ENCODE measurements at places on chromosomes 3 and 15.

- DNase-seq: no peak
Observed at GRCh38 chr3:126261037-126261436, 80.7 kb upstream of the ALDH1L1 start.

DNA sequence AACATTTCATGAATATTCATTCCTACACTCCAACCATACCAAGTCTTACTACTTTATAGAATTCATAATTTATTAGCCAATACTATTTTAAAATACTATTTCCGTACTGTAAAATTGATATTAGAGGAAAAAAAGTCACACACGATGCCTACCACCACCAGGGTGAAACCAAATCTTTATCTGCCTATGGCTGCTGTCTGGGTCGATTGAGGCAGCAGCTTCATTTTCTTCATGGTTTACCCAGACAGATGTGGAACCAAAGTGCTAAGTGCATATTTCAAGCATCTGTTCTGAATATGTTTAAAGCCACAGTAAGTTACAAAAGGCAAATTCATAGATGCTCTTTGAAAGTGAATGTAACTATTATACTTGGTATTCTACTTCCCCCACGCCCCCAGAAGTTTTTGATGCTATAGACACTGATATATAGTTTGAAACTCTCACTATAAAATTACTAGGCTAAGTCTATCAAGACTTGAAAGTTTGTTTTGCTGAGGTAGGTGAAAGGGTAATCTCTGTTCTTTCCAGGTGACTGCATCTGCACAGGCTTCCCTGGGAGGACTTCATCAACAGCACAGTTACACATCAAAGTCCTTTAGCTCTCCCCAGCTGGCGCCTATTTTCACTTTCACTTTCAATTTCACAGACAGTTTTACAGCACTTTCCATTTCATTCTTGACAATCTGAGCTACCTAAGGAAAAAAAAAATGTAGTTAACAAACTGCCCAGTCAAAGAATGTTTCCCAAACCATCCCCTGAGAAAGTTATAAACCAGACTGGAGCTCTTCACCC is 113.9 kb downstream of the POLQ start:
- peak; percentile 12 for DNase-seq

- no peak for DNase-seq
Observed at GRCh38 chr3:17901893-17902292, 159.5 kb upstream of the TBC1D5 start.

- DNase-seq: no peak
Observed at GRCh38 chr3:11510001-11510340, 133.7 kb downstream of the VGLL4 start.

GRCh38 chr15:92936138-92936537 is 36.0 kb downstream of the CHD2 start:
- no peak for DNase-seq

GRCh38 chr3:48219543-48219942 is 3.8 kb upstream of the CAMP start:
- DNase-seq: no peak

DNA sequence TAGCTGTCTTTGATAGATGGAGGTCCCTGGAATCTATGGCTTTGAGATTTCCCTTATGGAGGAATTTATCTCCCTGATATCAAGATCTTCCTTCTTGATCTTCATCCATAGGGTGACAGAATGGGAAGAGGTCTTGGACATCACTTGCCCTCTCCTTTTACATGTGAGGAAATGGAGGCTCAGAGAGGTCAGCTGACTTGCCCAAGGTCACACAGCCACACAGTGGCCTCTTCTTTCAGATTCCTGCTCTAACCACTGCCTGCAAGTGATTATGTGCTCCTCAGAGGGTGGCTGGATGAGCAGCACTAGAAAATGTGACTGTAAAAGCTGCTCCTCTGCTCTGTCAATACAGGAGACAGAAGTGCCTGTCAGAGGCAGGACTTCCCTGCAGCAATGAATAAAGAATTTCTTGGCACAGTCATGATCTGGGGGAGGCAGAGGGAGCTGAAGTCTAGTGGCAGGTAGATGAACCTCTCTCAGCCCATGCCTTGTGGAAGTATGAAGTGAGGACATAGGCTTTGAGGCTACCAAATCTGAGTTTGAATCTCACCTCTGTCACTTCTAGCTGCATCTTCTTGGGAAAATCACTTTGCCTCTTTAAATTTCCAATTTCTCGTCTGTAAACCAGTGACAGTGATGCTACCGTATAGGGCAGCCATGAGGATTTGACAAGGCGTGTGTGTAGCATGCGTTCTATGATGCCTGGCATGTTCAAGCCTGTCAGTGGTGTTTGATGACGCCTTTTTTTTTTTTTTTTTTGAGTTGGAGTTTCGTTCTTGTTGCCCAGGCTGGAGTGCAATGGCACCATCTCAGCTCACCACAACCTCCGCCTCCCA is 12.0 kb downstream of the SSUH2 start:
- DNase-seq: no peak

DNA sequence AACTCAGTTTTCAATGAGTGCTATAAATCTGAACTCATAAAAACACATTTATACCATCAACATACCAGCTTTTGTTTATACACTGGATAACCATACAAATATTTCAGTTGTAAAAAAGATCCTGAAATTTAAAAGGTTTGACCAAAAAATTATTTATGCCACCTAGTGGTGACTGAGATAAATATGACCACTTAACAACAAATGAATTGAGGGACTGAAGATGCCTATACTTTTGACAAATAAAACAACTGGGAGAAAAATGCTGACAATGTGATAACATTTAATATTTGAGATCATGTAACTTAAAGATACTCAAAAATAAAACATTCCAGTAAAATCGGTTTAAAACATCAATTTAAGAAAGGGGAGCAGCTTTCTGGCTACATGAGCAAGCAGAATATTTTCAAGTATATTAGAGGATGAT is 30.4 kb downstream of the ATG3 start:
- DNase-seq: no peak

- no peak for DNase-seq
Observed at GRCh38 chr3:187406927-187407326, 38.7 kb downstream of the RTP4 start.

DNA sequence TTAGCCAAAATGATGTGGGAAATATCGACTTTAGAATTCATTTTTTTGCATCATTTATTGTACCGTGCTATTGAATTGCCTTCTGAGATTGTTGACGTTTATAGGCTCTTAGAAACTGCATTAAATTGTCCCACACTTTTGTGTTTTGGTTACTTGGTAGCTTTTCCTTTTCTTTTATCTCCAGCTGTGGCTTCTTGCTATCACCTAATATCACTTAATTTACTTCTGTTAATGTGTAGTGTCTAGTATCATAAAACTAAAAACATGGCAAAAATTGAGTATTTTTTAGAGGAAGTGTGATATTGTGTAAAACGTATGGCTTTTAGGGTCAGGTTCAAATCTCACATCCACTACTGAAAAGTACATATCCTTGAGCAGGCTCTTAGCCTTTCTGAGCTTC is 11.2 kb downstream of the TMOD3 start:
- DNase-seq: no peak

GRCh38 chr15:58369261-58369701 is 62.5 kb upstream of the LIPC start:
- no peak for DNase-seq

GRCh38 chr15:77816983-77817382 is 184.3 kb upstream of the LINGO1 start:
- DNase-seq: no peak

GRCh38 chr3:15633766-15634598 is 32.4 kb downstream of the BTD start:
- no peak for DNase-seq

GRCh38 chr3:157104521-157104920 is 55.4 kb downstream of the CCNL1 start:
- DNase-seq: no peak

DNA sequence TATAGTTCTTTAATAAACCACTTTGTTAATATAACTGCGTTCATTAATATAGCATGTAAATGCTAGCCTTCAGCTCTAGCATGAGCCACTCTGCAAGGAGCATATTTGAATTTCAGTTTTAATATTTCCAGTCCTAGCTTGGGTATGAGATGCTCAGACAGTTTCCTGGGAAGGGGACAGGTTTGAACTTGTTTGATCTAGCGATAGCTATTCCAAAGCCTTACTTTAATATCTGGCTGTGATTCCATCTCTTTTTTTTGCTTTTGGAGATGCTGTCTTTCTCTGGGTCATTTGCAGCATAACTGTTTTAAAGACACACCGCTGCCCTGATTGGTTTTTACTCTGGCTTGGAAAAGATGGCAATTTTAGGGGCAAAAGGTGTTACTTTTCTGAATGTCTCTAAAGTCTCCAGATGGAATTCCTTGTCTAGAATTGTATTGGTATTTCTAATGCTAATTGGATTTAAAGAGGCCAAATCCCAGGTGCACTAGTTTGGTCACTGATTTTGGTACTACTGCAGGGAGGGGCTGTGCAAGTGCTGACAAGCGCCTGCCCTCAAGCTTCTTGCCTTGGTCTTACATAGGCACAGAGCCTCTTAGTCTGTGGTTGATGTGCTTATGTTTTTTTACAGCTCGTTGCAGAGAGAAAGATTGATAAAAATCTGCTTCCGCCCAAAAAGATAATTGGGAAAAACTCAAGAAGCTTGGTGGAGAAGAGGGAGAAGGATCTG is 2.8 kb downstream of the NISCH start:
- DNase-seq: no peak

DNA sequence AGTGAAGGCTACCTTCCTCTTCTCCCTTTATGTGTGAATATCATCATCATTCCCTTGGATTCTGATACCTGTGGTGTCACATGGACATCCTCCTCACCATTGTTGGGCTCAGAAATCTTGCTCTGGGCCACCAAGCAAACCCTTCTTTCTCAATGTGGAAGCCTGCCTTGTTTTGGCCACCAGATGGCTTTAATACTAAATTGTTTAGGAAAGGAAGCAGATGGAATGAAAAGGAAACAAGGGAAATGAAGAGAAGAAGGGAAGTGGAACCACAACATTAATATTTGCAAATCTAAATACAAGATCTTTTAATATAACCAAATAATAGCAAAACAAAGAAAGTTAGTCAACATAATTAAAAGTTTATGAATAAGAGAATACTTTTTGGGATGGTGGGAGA is 14.0 kb downstream of the FAM227B start:
- no peak for DNase-seq

DNA sequence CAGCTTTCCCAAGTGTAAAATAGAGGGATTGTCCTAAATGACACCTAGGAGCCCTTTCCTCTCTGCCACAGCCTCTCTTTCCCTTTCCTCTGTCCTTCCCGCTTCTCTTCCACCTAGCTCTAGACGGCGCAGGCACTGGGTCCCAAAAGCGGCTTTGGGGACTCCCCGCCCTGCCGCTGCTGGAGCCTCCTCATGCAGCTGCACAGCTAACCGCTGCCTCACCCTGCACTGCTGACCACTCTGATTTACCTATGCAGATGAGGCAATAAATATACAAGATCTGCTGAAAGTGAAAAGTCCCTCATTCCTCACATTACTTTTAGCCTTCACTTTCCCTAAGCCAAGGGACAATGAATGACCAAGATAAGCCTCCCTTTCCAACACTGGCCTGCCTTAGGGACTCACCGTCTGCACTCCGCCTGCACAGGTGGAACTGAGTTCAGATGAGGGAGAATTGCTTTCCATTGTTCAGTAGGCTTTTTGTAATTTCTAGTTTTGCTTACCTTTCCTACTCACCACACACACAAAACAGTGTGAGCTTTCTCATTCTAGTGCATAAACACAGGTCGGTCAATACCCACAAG is 197.5 kb upstream of the BCL6 start:
- no peak for DNase-seq

- no peak for DNase-seq
Observed at GRCh38 chr3:179348325-179349013, 960 bp downstream of the MFN1 start.

DNA sequence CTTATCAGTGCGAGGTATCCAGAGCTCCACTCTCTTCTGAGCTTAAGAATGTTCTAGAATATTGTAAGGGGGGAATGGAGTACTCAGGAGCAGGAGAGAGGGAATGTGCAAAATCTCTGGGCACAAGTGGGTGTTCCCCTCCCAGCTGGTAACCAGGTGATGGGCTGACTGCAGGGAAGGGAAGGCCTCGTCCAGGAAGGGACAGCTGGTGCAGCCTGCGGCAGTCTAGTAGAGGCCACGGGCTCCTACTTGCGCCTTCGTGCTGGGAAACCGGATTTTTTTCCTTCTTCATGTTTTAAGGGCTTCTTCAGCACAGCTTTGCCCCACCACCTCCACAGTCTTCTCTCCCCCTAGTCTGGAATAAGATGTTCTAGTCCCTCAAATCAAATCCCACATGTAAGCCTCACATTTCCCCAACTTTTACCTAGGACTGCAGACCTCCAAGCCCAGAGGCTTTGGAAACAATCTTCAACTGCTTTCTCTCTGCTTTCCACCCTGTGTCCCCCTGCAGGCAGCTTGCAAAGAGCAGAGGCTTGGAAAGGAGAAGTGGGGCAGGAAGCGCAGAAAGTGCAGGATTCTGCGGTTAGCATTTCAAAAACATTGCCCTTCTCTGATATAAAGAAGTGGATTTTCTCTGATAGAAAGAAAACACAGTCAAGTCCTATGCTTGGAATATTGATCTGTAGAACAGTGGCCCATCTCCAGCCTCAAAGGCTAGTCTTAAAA is 11.9 kb upstream of the CGNL1 start:
- no peak for DNase-seq

GRCh38 chr3:153066983-153067382 is 95.0 kb upstream of the RAP2B start:
- DNase-seq: no peak

DNA sequence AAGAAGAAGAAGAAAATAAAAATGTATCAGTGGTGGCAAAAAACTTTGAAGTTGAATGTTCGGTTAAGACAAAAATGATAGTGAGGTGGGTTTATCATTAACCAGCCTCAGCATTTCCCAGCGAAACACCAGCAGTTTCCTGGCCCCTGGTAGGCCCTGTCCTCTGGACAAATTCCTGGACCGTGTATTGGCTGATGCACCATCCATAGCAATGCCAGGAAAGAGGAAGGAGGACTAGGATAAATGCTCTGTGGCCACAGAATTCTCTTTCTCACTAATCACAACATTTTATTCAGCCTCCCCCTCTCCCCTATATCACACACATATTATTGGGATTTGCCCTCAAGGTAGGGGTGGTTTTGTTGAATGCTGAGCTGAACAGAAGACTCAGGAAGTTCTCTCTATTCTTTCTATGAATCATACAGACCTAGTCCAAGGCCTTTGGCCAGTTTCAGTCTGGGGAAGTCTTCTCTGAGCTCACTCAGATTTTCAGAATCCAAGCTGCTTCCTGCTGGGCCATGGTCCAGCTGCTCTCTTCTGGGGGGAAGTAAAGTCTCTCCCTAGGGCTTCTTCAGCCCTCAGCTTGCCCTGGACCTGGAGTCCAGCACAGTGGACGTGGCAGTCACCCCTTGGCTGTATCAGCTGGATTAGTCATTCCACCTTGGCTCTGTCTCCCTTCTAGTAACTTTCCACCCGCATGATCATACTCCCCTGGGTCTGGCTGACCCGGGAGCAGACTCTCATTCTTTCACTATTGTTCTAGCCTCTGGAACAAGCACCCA is 27.6 kb downstream of the SLC28A1 start:
- no peak for DNase-seq

- no peak for DNase-seq
Observed at GRCh38 chr3:133570139-133570936, 3.1 kb upstream of the CDV3 start.

- no peak for DNase-seq
Observed at GRCh38 chr3:157573780-157574378, 70.7 kb upstream of the VEPH1 start.
